ENCODE measurements at places on chromosomes 4 and X.

DNA sequence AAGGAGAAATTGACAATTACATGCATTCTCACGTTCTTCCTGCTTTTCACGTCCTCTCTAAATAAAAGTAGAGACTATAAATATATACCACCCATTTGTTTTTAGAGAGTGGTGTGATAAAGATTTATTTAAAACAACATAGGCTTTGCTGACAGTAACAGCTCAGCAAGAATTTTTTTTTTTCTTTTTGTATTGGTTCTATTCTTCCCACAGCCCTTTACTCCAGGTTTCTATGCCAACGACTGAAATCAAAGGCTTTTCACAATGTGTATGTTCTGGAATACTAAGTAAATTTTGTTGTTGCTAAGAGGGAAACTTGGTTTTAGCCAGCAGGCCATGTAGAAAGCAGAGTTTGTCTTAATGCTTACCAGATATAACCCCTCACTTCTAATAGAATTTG lies 43.4 kb downstream of the MAOA start:
- no peak for ATAC-seq

GRCh38 chrX:20067709-20068561 lies 48.8 kb downstream of the MAP7D2 start:
- ATAC-seq = peak; percentile 94

- ATAC-seq = no peak
Measured at GRCh38 chr4:184237612-184238011, 19.9 kb upstream of the ENPP6 start.

- ATAC-seq = no peak
Measured at GRCh38 chr4:28241021-28241420, 1380.4 kb downstream of the STIM2 start.

GRCh38 chr4:8383016-8383415 lies 57.5 kb downstream of the ACOX3 start:
- no peak for ATAC-seq

DNA sequence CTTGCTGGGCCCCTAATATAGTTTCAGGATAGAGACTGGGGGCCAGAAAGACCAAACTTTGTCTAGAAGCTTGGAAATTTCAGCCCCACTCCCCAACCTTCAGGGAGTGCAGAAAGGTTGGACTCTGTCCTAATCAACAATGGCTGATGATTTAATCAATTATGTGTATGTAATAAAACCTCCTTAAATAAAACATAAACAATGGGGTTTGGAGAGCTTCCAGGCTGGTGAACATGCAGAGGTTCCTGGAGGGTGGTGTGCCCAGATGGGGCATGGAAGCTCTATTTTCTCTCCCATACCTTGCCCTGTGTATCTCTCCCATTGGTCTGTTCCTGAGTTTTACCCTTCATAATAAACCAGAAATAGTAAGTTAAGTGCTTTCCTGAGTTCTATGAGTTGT lies 174.2 kb downstream of the GC start:
- no peak for ATAC-seq

DNA sequence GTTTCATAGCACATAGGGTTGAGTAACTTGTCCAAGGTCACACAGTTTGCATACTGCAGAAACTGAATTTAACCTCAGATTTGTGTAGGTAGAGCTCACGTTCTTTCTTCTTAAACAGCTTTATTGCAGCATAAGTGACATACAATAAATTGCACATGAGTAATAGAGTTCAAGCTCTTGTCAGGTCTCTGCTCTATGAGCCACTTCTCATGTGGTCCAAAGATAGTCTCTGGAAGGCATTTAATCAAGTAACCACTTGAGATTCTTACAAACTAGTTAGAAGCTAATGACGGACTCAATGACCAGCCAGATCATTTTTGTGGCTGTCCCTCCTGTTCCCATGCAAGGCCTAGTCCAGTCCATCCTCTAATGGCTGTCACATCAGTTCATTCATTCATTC lies 68.9 kb downstream of the MAOB start:
- no peak for ATAC-seq

GRCh38 chr4:113682730-113683537 lies 78.6 kb downstream of the CAMK2D start:
- ATAC-seq = no peak

- ATAC-seq = no peak
Measured at GRCh38 chrX:68179355-68179754, 253.9 kb downstream of the OPHN1 start.

- no peak for ATAC-seq
Measured at GRCh38 chr4:22021106-22021505, 72.5 kb upstream of the KCNIP4 start.

DNA sequence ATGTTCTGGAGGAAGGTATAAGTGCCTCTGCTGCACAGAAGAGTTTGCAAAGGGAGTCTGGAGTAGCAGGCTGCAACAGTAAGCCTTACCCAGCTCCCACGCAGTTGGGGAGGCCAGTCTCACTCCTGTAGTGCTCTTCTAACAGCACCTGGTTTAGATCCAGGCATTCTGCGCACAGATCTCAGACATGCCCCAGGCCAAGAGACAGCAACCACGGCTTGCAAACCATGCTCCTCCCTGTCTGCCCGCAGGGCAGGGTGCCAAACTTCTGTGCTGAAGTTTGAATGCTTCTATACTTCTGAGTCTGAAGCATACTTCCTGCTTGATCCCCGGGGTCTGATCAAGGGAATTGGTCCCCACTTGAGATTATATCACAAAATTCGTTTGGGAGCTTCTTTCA lies 106.3 kb downstream of the LINC00632 start:
- ATAC-seq = no peak

DNA sequence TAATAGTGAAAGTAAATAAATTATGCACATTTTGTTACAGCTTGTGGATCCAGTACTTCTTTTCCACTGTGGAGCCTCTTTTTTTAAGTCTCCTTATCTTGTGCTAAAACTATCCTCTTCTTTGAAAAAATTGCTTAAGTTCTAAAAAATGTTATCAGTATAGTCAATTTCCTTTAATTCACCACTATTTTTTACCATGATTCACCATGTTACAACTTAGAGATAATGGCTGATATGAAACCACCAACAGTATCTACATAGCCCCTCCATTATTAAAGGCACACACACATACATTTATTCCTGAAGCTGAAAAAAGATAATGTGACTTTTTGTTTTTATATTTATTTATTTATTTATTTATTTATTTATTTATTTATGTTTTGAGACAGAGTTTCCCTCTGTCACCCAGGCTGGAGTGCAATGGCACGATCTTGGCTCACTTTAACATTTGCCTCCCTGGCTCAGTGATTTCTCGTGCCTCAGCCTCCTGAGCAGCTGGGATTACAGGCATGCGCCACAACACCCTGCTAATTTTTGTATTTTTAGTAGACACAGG lies 243.2 kb downstream of the SPOCK3 start:
- no peak for ATAC-seq

GRCh38 chrX:112866175-112866574 lies 25.5 kb upstream of the AMOT start:
- ATAC-seq = no peak

GRCh38 chrX:3143043-3143799 lies 102.0 kb downstream of the ARSF start:
- no peak for ATAC-seq

- ATAC-seq = no peak
Measured at GRCh38 chr4:535181-535923, 36.3 kb downstream of the PIGG start.

DNA sequence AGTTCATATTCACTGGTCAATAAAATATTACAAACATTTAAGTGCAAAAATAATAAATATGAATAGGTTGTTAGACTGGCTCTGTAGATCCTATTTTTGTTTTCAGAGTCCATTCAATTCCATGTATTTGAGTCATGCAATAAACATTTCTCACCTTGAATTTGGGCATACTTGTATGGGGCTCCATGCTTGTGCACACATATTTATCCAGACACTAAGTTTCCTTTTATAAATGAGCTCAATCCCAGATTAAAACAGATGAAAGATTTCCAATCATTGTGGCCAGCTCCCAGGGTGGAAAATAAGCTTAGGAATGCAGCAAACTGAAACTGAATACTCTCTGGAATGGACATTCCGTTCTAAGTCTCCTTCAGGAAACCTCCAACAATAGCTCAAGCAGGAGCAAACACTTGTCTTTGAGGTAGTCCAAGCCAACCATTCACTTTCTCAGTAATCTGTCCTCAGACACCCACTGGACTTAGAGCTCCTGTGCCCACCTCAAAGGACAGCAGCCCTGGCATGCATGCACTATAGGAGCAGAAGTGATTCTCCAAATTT lies 16.4 kb downstream of the DMD start:
- peak; percentile 78 for ATAC-seq

DNA sequence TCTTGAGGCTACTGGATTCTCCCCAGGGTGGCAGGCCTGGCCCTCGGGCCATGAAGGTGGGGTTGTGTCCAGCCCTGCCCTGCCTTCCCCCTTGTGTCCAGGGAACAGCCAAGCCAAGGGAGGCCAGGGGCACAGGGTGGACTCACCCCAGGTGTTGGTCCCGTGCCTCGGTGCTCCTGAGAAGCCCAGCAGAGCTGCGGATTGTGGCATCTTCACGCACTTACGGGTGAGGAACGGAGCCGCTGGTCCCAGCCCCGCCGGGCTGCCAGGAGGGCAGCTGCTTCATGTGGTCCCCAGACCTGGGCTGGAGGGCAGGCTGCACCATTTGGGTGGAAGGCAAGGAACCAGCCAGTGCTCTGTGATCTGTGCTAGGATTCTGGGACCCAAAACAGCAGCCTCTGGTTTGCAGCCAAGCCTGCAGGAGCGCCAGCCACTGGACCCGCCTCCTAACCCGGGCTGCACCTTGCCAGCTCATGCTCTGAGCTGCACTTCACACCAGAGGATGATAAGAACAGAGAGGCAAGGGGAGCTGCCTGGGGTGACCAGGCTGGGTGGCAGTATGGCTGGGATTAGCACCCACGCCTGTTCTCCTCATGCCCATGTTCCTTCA lies 36.1 kb upstream of the HMX1 start:
- ATAC-seq = no peak

GRCh38 chr4:95386410-95386809 lies 162.4 kb downstream of the UNC5C start:
- no peak for ATAC-seq

- ATAC-seq = no peak
Measured at GRCh38 chr4:77010841-77011354, 61.3 kb downstream of the SEPTIN11 start.

DNA sequence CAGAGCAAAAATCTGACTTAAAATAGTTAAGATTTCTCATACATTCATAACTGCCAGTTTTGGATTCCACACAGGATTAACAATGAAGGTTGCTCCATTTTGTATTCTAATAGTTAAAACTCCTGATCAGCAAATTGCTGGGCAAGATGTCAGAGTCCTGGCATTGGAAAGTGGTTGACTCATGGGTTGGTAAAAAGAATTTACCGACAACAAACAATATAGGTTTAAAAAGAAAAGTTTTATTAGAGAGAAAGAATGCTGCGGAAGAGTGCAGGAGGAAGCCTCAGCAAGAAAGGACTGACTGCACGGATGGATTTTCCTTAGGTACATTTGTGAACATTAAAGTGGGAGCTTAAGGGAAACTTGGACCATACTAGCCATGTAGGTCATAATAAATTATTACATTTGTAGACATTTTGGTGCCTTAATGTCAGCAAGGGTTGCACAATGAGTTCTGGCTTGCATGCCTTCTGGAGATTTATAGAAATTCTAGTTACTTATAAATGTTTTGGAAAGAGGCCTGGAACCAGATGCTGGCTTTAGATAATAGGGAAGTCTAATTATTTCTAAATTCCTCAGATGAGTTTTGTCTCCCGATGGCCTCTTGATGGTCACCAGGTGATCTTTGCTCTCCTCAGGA lies 25.4 kb upstream of the IL2 start:
- ATAC-seq = no peak

- ATAC-seq = no peak
Measured at GRCh38 chr4:121221608-121222007, 57.5 kb upstream of the TNIP3 start.

DNA sequence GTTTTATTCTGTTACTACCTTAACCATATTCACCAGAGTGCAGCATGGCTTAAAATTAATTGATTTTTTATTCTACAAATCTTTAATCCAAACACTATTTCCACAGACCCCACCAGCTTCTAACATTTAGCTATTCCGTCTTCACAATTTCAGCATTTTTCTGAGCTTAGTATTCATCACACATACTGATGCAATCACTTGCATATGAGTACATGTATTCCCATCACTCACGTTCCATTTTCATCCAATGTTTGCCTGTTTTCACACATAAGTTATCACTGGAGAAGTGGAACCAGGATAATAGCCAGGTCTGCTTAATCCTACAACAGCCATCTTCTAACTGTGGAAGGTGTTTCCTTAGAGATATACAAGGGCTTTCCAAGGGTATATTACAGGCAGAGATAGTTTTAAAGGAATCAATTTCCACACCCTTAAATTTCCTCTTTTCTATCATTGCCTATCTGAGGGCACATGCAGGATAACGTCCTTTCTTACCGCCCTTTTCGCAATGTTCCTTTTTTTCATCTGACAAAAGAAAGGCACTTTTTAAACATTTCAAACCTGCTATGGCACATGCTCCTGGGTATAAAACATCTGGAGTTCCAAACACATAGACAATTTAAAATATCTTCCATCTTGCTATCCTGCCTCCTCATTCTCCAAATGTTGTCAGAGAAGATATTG lies 115.8 kb downstream of the CORIN start:
- ATAC-seq = no peak

- no peak for ATAC-seq
Measured at GRCh38 chr4:22019676-22020075, 71.1 kb upstream of the KCNIP4 start.

DNA sequence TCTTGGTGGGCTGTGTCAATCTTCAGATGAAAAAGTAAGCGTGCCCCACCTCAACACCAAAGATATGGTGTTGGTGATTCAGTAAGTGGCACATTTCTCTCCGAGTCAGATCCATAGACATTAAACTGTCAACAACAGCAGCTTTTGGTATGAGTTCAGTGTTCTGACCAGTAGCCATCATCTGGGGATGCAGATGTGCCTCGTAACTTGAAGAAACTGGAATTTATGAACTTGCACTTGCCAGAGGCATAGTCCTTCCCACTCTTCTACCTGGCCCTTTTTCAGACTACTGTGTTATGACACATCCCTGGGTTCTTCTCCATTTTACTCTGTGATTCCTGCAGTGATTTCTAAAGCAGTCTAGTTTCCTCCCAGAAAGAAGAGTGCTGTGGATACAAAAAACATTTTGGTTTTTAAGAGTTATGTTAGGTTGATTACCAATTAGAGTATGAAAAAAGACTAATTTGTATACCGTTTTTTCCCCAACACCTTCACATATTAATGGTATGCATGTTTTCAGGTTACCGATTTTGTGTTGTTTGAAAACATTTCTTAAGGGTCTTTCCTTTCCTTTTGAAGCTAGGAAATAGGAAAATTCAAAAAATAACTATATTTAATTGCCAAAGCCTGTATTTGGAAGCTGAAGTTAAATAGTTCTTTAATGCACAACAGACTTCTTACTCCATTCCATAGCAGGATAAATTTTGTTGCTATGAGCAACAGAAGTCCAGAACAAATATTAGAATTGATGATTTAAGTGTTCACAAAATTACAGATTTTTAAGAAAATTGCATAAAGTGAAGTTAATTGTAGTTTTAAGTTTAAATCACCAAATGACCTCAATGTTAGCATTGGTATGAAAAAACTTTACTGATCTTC lies 39.3 kb downstream of the NUDT6 start:
- ATAC-seq = no peak
